Caki2 (cell line): ENCODE measurements at places on chromosomes 3 and 15. TPM values are rescaled to one million over a fixed set of nuclear protein-coding genes. Genes with fewer than 3 reads are reported as not detected.

- DNase-seq, result peak; percentile 80
Observed at GRCh38 chr15:96515371-96515770, 184.9 kb downstream of the NR2F2 start.

DNA sequence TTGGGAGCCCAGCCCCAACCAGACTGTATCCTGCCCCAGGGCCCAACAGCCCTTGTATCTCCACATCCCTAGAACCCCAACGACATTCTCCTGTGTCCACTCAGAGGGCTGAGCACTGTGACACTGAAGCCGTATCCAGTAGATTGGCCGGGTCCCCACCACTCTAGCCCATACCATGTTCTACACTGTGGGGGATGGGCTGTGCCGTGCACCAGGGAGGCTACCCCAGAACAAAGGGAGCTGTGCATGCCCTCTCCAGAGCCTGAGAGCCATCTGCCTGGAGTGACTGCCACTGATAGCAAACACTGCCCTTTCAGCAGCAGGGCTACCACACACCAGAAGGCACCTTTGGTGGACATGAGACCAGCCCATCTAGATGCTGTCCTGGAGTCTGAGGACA is 37.1 kb upstream of the CP start:
- no peak for DNase-seq

GRCh38 chr3:180253283-180253682 is 216.5 kb upstream of the PEX5L start:
- no peak for DNase-seq

DNA sequence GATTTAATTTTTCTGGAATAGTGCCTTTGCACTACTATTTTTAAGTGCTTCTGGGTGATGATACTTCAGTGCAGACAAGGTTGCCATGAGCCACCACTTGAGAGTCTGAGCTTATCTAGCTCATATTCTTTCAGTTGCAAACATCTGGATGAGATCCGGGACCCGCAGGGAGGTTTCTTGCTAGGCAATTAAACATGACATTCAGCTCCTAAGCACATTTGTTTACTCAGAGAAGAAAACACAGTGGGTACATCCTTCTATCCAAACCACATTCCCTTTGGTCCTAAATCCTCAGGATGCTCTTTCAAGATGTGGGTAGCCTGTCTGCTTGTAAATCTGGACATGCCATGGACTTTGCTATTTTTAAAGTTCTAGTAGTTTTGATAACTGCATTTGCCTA is 12.0 kb downstream of the PLSCR1 start:
- no peak for DNase-seq

DNA sequence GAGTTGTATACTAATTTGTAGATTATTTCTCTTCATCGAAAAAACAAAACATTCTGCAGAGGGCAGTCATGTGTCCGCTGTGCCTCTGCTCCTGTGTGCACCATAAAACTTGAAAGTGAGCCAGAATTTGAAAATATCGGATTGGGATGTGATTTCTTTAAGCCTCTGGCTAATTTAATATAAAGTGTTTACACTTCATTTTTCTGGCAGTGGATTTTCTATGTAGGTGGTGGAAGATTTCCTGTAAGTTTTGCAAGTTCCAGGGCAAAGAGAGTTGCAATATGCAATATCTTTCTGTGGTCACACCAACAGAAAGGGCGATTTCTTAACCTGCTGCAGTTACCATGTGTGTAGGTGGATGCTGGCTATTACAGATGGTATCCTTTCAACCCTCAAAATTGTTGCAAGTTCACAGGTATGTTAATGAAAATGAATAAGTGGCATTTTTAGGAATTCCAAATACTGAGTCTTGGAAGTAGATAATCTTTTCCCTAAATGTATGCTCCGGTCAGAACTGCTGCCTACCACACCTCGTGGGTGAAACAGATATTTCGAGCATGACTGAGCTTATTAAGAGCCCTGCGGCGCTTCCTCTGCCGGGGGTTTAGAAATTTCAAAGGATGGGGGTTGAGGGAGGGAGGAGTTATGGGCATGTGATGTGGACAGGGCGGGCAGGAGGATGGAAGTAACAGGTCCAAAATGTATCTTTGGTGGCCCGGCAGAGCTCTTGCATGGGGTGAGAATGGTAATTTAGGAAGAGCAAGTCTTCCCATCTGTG is 134.0 kb downstream of the PGPEP1L start:
- peak; percentile 91 for DNase-seq

GRCh38 chr3:101219842-101220560 is 100.4 kb downstream of the IMPG2 start:
- DNase-seq, result no peak

DNA sequence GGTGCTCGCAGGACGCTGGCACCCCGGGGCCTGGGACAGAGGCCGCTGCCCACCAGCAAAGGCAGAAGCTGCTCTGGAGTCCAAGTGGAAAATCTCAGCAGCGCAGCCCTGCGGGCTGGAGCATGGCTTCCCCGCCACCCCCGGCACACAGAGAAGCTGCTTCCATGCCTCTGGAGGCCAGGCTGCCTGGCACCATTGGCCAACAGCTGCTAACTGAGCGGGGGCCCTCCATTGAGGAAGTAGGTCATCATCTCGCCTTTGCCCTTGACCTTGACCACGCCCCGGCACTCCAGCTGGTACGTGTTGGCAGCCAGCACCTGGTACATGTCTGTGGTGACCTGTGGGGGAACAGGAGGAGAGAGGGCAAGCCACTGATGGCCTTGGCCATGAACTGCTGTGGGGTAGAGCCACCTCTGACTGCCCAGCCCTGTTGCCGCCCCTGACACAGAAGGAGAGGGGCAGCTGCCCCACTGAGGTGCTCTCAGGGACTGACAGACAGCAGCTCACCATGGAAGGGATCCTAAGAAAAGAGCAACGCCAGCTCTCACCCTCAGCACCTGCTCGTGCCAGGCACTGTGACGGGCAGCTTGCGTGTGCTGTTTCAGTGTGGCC is 82.8 kb downstream of the SEC22A start:
- no peak for DNase-seq

- no peak for DNase-seq
Observed at GRCh38 chr15:19987389-19988048, 554.1 kb downstream of the GOLGA6L6 start.

- DNase-seq, result no peak
Observed at GRCh38 chr3:14304101-14305045, 98.0 kb upstream of the SLC6A6 start.

- DNase-seq, result no peak
Observed at GRCh38 chr15:36075333-36075732, 504.1 kb upstream of the CDIN1 start.

DNA sequence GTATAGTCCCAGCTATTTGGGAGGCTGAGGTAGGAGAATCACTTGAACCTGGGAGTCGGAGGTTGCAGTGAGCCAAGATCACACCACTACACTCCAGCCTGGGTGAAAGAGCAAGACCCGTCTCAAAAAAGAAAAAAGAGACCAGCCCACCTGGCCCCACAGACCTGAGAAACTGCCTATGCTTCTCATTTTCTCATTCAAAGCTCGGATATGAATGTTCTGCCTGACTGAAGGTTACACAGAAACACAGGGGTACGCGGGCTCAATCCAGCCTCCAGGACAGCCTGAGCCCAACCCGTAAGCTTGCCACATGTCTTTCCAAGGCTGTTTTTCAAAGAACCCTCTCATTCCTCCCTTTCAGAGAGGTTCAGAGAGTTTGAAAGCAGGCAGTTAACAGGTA is 9.7 kb upstream of the LRRC15 start:
- no peak for DNase-seq

DNA sequence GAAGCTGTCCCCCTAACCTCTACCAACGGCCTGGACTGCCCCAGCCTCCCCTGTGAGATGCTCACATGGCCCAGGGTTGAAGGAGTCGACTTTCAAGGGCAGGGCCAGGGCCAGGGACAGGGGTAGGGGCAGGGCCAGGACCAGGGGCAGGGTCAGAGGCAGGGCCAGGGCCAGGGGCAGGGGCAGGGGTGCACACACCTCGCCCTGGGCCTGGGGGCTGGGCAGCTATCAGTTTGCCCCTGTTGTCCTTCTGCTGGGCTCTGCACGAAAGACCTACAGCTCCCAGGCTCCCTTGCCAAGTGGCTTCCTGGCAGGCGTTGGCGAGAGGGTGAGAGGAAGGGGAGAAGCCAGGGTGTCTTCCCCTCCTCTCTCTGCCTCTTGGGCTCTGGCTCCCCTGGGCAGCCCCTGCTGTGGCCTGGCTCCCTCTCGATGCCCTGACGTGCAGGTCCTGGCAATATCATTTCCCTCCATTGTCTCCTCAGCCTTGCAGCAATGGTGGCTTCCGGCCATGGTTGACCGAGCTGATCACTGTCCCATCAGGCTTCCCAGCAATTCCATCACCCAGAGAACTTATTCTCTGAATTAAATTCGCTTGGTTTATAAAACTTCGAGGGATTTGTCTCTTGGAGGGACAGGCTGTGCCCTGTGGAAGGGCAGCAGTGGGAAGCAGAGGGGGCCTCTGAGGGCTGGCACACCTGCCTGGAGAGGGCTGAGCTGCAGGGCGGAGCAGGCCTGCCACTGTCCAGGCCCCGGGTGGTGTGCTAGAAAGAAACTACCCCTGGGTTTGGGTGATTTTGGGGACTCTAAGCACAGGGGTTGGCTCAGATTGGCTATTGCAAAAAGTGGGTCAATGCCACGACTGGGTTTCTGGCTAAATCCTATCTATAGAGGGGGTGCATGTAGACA is 13.9 kb downstream of the PRR23E start:
- DNase-seq, result no peak

- no peak for DNase-seq
Observed at GRCh38 chr15:25800761-25801515, 62.2 kb downstream of the ATP10A start.

- no peak for DNase-seq
Observed at GRCh38 chr3:132196113-132196512, 121.1 kb upstream of the ACP3 start.

DNA sequence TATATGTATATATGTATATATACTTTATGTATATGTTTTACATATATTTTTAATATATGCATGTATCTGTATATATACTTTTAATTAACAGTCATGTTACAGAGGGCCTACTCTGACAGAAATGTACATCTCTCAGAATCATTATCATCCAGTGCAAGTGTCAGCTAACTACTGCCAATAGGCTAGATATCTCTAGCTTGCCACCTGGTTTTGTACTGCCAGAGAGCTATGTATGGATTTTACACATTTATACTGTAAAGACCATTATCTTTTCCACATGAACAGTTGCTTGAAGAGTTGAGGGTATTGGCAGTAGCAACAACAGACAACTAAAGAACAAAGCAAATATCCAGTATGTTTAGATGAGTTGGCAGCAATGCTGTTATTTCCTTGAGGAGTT is 99.7 kb upstream of the VGLL3 start:
- DNase-seq, result no peak

- DNase-seq, result peak; percentile 93
Observed at GRCh38 chr3:73786321-73786807, 161.6 kb upstream of the PDZRN3 start.

GRCh38 chr3:159884661-159885402 is 103.8 kb upstream of the IL12A start:
- DNase-seq, result peak; percentile 58

- DNase-seq, result no peak
Observed at GRCh38 chr3:11167590-11167989, 13.3 kb downstream of the HRH1 start.

- no peak for DNase-seq
Observed at GRCh38 chr15:39471785-39472574, 108.9 kb upstream of the THBS1 start.

DNA sequence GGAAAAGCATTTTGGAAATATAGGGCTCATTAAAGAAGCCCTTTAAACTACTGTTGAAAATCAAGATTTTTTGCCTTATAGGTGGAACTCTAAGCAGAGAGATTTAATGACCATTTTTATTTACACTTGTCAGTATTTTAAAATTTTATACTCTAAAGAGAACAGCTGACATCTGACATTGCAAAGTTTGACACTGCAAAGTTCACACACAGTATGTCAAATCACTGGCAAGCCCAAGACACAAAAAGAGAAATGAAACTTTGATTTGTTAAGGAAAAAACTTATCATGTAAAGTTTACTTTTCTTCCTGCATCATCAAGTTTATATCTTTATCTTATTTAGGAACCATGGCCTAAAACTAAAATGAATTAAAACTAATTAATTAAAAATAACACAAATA is 40.2 kb downstream of the DPH6 start:
- no peak for DNase-seq

GRCh38 chr15:62765916-62766315 is 276.6 kb upstream of the TPM1 start:
- no peak for DNase-seq

DNA sequence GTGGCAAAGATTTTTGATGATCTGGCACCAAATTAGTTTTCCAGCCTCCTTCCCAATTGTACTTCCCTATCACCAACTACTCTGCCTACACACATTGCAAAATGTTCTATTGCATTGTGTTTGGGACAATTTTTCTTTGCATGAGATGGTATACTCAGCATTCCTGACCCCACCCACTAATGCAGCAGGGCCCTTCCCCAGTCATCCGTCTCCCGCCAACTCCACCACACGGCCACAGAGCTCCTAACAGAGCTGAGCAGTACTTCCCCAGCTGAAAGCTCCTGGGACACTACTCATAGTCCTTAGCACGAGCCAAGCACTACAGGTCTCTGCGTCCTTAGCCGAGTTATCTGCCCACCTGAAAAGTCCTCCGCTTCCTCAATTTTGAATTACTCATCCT is 34.2 kb downstream of the TXNRD3 start:
- no peak for DNase-seq

- DNase-seq, result no peak
Observed at GRCh38 chr15:96549136-96549535, 218.6 kb downstream of the NR2F2 start.

- DNase-seq, result no peak
Observed at GRCh38 chr3:182585532-182586150, 207.7 kb upstream of the ATP11B start.

- DNase-seq, result no peak
Observed at GRCh38 chr15:58805095-58805494, 34.0 kb downstream of the MINDY2 start.

DNA sequence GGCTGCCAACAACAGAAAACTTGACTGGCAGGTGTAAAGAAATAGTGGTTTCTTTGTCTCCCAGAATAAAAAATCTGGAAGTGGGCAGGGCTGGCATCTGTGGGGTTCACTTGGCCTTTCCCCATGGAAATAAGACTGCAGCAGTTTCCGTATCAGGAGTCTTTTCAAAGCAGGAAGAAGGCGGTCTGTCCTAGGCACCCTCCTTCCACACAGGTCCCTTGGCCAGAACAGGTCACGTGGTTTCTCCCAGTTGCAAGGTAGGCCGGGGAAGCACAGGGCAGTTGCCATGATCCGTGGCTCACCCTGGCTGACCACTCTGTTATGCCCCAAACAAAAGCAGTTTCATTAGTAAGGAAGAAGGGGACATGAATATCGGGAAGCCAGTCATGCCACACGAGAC is 45.4 kb downstream of the ZDHHC19 start:
- DNase-seq, result no peak

SCAANT1 gene
- not detected in 2 replicates for total RNA-seq

SYNPR gene
- total RNA-seq, result not detected in 2 replicates

ADAMTS7 gene
- 4.6 and 5.7 TPM in 2 replicates for total RNA-seq

RTP4 gene
- total RNA-seq, result not detected in 2 replicates

FBXO40 gene
- not detected in 2 replicates for total RNA-seq

EAF2 gene
- total RNA-seq, result 0.88 TPM in 1 of 2 replicates, not detected in the other

ALG1L2 gene
- not detected in 2 replicates for total RNA-seq

ZSCAN2 gene
- total RNA-seq, result 11.0 and 15.9 TPM in 2 replicates

TRPC1 gene
- 11.4 and 29.7 TPM in 2 replicates for total RNA-seq
